ENCODE measurements at places on chromosomes 4 and X.

GRCh38 chrX:111151764-111152163 is 55.8 kb downstream of the PAK3 start:
- DNase-seq, result no peak

- no peak for DNase-seq
Observed at GRCh38 chr4:101277671-101278070, 69.7 kb downstream of the PPP3CA start.

- no peak for DNase-seq
Observed at GRCh38 chr4:15562114-15562513, 92.4 kb downstream of the CC2D2A start.

DNA sequence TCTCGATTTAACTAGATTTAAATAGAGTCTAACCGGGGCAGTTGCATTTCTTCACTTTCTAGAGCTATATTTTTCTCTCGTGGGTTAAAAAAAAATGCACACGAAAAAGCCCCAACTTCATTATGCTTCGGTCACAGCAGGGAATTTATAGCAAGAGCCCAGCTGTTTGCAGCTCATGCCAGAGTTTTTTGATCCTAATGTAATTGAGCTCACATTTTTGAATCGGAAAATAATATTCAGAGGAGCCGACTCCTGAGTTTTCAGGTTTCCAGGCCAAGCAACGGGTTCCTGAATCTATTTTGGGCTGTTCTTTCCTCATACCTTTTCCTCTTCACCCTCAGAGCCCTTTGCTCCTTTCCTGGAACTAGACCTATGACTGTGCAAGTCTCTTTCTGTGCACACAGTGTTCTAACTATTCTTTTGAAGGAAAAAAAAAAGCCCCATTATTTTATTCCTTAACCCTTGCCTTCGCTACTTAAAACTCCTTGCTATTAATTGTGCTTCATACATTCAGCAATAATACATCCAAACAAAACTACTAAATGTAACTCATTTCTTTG is 27.5 kb upstream of the ESX1 start:
- DNase-seq, result no peak

DNA sequence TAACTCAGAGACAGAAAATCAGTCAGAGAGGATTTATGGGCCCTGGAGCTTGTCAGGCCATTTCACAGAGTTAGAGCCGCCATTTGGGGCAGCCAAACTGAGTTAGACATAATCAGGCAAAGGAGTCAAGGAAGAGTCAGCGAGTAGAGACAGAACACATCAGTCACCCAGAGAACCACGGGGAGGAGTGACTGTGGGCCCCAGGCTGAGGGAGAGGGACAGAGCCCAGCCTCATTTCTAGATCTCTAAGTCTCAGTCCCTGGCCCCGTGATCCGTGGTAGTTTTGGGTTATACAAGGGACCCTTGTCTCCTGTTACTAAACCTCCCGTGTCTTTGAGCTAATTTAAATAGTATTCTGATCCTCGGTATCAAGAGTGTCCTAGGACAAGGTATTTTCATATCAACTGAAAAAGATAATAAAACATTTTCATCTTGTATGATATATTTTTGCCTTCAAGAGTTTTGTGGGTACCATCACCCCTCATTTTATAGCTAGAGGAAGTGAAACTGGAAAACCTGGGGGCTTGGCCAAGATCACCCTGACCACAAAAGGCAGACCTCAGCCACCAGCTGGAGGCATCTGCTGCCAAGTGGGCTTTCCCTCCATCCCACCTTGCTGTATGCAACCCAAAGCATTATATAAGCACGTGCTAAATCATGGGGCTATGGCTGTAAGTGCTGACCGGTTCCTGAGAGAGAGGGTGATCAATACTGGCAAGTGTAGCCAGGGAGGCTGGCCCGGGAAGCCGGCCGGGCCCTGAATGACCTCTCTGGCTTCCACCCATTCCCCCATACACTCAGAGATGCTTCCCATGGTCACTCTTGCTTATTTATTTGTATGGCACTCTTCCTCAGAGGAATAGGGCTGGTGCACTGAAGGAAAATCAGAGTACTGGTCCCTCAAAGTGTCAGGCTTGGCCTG is 204.1 kb downstream of the BCOR start:
- DNase-seq, result no peak

GRCh38 chr4:154456240-154456639 is 35.4 kb downstream of the DCHS2 start:
- DNase-seq, result no peak

DNA sequence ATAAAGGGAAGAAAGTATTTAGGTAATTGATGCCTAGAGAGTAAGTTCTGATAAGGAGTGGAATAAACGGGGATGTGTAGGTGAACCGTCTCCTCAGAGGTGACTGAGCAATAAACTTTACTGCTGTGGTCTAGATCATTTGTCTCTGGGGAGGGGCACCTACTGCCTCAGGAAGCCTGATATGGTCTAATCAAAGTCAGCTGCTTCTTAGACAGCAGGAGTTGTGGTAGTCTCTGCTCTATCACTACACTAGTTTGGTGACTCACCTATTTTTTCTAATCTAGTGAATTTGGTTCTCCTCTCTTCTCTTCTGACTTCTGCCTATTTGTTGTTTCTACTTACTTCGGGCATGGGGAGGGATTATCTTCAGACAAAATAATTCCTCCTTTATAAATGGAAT is 95.1 kb upstream of the STIM2 start:
- DNase-seq, result no peak

GRCh38 chrX:38692961-38693360 is 108.3 kb upstream of the MID1IP1 start:
- DNase-seq, result no peak

DNA sequence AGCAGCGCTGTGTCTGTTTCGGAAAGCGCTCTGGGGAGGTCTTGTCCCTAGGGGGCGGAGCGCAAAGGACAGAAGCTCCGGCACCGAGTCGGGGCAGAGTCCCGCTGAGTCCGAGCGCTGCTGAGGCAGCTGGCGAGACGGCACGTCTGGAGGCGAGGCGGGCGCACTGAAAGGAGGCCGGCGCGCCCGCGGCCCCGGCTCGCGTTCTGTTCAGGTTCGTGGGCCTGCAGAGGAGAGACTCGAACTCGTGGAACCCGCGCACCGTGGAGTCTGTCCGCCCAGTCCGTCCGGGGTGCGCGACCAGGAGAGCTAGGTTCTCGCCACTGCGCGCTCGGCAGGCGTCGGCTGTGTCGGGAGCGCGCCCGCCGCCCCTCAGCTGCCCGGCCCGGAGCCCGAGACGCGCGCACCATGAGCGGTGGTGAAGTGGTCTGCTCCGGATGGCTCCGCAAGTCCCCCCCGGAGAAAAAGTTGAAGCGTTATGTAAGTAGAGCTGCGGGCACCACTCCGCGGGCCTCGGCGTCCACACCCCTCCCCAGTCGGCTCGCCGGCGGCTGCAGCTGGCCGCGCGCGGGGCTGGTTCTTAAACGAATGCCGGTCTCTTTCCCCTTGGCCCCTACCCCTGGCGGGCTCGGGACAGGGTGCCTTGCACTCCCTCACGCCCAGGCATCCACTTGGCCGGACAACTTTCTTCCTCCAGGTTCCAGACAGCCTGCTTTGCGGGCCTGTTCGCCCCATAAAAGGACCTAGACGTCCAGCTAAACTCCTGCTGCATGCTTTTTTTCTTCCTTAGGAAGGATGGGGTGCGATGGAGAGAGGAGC is at the start of gene GAB1:
TSS of gene GAB1 (plus strand) at position 96 of the 819 bp plus-strand sequence. CDS start at position 409, 313 bp downstream.
- DNase-seq, result no peak

DNA sequence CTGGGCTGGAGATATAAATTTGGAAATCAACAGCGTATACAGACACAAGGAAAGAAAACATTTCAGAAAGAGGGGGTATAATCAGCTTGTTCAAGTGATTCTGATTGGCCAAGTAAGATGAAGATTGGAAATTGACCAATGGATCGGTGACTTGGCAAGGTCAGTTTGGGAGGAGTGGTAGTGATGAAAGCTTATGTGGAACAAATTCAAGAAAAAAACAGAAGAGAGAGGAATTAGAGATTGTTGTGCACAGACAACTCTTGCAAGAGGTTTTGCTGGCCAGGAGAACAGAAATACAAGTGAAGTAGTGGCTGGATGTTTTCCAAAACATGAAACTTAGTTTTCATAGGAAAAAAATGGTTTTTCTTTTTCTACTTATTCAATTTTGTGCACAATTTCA is 16.3 kb downstream of the CD38 start:
- no peak for DNase-seq

DNA sequence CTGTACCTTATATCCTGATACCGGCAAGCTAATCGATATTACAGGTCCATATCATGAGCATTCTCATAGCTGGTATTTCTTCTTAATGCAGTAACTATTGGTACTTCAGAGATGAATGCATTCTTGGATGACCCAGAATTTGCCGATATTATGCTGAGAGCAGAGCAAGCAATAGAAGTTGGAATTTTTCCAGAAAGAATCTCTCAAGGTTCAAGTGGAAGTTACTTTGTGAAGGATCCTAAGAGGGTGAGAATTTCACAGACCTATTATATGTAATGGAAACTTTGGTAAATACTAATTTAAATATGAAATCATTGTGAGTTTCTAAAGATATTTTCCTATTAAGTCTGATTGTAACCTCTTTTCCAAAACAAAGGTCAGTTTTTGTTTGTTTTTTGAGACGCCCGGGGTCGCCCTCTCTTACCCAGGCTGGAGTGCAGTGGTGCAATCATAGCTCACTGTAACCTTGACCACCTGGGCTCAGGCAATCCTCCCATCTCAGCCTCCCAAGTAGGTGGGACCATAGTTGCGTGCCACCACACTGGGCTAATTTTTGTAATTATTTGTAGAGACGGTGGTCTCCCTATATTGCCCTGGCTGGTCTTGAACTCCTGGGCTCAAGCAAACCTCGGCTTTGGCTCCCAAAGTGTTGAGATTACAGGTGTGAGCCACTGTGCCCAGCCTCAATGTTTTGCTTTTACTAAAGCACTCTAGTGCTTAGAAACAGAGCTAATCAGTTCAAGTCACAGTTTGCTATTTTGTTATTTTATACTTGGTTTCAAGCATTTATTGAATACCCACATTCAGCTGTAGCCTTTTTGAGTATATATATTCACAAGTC is 18.6 kb downstream of the PI4K2B start:
- no peak for DNase-seq

DNA sequence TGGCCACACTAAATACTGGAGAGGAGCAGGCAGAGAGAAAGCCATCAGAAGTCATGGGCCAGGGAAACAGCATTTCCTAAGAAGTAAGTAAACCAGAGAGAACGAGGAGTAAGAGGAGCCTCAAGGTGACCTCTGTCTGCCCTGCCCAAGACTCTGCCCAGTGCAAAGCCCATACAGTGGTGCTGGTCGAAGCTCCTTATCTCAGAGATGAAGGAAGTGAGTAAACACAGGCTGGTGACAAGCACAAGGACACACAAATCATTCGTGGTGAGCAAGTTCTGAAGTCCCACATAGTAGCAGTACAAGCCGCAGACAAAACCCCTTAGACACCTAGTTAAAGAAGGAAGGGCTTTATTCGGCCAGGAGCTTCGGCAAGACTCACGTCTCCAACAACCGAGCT is 62.7 kb downstream of the DCTD start:
- no peak for DNase-seq

DNA sequence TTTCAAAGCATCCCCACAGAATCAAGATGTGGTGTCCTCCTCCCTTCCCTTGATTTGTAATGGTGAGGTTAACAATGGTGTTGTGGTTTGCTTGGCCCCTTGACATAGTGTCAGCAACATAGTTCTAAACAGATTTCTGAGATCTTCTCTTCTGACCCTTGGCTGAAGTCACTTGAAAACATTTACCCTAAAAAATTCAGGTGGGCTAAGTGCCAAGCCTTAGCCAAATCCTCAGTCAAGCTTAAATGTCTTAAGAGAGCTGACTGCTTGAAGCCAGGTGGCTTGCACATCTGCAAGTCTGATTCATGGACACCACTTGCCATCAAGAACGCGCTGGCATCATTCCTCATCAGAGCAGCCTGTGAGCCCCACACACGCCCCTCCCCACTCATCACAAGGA is 173.2 kb downstream of the MGST2 start:
- no peak for DNase-seq

- DNase-seq, result no peak
Observed at GRCh38 chr4:174522183-174523024, at the start of gene HPGD. HPGD (minus strand) TSS chr4:174522488; CDS start chr4:174522451, 37 bp downstream.

GRCh38 chr4:77790146-77790545 is 29.0 kb downstream of the CNOT6L start:
- DNase-seq, result no peak

- no peak for DNase-seq
Observed at GRCh38 chr4:78227411-78228057, 170.4 kb downstream of the FRAS1 start.

GRCh38 chr4:38223782-38224236 is 263.6 kb downstream of the PTTG2 start:
- no peak for DNase-seq

DNA sequence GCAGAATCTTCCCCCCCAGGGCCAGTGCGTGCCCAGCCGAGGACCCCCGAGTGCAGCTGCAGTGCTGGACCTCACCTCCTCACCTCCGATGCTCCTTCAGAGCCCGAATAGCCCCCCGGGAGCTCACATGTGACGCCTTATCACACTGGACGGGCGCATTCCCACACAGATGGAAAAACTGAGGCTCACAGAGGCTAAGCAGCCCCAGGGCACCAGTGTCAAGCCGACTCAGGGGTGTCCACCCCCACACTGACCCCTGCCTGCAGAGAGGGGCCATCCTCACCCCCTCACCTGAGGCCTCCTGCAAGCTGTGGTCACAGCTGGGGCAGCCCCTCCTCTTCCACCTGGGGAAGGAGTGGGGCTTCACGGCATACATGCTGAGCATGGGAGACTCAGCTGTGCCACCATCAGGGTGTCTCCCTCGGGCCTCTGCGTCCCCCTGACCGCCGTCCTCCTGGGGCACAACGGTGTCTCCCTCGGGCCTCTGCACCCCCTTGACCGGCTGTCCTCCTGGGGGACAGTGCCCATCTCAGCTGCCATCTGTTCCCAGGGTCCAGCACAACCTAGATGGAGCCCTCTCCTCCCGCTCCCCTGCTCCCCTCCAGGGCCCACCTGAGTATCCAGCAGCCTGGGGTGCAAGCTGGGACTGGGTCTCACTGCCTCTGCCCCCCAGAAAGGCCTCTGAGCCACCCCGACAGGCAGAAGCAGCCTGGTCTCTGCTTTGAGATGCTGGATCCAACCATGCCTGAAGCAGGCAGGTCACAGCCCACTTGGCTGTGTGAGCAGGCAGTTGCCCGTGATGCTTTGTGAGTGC is 85.3 kb upstream of the NKX1-1 start:
- DNase-seq, result no peak

- DNase-seq, result no peak
Observed at GRCh38 chrX:3815896-3816664, 102.6 kb upstream of the PRKX start.

GRCh38 chr4:38503689-38504395 is 160.2 kb upstream of the KLF3 start:
- DNase-seq, result no peak

- no peak for DNase-seq
Observed at GRCh38 chr4:109945056-109945455, 32.4 kb downstream of the EGF start.

DNA sequence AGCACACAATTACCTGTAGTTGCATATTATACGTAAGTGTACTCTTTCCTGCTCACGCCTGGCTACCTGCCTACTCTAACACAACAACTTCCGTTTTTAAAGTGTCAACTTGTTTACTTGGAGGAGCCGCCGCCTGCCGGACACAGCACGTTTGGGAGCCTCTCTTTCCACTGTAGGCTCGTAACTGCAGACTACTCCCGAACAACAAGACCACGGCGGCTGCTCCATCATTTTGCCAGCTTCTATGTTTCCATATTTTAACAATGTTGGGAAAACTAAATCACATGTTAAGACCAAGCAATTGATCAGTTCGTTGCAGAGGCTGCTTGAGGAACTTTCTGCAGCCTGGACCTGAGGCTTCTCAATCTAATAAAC is 841 bp downstream of the MTNR1A start:
- no peak for DNase-seq

Measured in SK-N-MC (cell line).